Bronchial epithelial cell (primary cell): ENCODE measurements at places on chromosomes 6 and 20.

GRCh38 chr6:45743028-45743615 is 272.5 kb downstream of the CLIC5 start:
- DNase-seq: no peak

DNA sequence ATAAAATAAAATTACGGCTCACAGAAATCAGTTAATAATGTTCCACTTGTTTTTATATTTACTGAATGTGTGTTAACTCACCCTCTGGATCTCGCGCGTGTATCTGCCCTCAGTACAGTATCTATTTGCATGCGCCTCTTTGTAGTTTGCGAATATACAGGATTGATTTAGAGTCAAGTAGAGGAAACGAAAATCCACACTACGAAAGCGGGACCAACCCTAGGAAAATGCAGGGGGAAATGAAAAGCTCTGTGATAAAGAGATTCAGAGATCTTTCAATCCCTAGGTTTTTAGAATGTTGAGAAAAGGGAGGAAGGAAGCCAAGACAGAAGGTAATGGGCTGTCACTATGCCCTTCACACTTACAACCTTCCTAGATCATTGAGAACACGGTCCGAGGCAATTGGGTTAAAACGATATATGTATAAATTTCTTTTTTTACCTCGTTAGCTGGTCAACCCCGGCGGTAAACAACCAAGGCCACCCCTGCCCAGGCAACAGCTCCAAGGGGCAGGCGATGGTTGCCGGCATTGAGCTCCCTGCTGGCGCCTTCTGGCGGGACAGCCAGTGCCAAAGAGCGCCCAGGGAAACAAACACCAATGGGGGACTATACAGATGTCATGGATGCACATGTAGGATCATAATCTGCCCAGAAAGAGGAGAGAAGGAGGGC is 792 bp upstream of the FUT9 start:
- DNase-seq: no peak

DNA sequence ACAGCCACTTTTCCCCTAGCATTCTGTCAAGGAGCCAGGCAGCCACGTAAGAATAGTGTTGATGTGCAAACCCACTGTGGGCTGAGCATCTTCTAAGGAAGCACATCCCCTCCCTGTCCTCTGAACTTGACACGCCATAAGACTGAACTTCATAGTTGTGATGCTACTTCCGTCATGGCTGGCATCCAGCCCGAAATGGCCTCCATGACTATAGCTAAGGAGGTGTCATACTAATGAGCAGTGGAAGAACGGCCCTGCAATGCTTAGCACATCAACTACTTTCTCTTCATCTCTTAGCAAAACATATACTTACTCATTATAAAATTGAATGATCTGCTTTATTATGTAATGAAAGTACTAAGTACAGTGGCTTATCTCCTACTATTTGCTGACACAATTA is 110.2 kb downstream of the GJA10 start:
- no peak for DNase-seq

GRCh38 chr6:143535189-143535614 is 23.7 kb upstream of the FUCA2 start:
- no peak for DNase-seq

DNA sequence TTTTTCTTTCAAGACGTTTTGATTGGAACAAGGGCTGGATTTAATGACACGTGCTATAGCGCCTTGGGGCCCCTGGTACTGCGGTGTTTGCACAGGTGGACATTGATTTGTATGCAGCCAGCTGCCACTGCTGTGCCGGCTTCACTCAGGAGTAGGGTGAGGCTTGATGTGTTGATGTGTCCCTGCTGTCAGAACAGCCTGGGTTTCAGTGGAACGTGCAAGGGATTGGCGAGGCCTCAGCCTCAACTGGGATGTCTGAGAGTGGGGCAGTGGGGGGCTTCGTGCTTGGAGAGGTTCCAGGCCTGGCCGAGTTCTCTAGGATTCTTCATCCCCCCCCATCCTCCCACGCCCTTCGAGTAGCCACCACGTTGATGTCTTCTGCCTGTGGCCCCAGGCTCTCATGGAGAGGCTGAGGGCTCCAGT is 23.0 kb downstream of the PYGB start:
- DNase-seq: no peak

DNA sequence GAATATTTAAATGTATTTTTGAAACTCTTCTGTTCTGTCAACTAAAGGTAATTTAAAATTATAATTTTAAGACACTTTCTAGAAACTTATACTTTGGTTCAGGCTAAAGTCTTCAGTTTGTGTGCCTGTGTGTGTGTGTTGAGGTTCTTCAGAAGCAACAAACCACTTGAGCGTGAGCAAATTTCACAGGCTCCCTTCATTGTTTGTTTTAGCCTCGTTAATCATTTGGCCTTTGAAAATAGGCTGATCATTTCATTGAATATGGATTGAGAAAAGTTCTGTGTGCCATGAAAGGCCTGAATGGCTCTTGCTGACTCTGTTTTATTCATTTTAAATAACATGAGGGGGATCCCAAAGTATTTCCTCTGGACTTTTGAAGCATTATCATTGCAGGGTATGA is 420.1 kb downstream of the CDKAL1 start:
- no peak for DNase-seq

- DNase-seq: no peak
These were observed 25.3 kb upstream of the KIF3B start for GRCh38 chr20:32252189-32252588.

- peak; percentile 26 for DNase-seq
These were observed 187.6 kb upstream of the CST7 start for GRCh38 chr20:24761220-24762065.

- DNase-seq: no peak
These were observed 93.9 kb downstream of the CD2AP start for GRCh38 chr6:47571488-47571887.
